ENCODE measurements at places on chromosomes 6 and 20.

DNA sequence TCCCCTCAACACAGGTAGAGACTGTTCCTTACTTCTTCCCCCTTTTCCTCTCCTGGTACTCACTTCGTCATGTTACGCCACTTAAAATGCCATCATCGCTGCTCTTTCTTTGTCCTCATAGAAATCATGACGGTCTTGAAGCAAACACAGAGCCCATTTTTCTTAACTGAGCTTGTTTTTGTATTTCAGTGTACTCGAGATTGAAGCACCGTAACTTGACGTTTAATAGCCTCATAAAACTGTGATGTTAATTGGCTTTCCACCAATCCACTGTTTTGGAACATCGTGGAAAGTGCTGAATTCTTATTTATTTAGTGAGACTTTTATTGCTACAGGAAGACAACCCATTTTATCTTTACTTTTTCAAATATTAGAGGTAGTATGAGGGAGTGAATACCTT lies 38.7 kb downstream of the DUSP22 start:
- no peak for DNase-seq

DNA sequence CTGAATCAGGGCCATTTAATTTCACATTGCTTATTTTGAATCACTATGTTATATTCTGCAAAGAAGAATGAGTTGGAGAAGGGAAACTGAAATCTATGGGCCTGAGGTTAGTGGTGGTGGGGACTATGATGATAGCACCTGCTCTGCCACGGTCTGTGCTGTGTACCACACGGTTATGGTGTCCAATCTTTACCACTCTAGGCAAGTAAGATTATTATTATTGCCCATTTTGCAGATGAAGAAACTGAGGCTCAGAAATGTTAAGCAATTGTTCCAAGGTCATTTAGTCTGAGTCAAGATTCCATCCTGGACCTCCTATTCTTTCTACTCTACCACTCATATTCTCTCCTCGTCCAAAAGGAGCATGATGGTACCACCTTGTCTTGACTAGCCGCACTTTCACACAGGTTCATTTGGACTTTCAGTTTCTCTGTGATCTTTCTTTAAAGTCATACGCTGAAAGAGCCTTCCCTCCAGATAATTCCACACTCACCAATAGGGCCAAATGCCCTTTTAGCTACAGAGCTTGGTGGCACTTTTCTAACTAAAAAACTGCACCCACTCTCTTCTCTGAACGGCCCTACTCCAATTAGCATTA lies 56.2 kb downstream of the GFOD1 start:
- DNase-seq: no peak

- no peak for DNase-seq
These were observed 255.0 kb downstream of the HACE1 start for GRCh38 chr6:104604685-104605084.

DNA sequence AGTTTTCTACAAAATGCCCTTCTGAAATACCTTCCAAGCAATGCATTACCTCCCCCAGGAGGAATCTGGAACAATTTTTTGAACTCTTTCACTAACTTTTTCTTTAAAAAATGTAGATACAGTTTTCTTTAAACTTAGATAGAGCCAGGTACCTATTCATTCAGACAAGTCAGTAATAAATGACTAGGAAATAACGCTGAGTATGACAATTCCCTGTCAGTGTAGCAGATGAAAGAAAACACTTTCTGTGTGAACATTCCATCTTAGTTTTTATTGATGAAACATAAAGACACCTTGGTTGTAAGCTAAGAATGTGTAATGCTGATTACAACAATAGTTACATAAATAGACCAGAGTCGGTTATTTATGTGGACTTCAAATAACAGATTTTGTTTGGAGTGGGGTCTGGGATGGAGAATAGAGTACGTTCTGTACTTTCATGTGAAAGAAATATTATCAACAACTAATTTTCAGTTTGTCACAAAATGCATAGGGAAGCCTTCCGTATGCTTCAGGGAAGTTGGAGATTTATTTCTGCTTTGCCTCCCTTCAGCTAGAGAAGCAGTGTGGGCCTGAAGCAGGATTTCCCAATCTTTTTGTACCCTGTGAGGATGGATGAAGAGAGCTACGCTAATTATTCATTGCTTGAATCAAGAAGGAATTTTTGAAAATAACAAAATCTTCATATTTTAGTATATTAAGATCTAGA lies 19.2 kb upstream of the QKI start:
- no peak for DNase-seq

DNA sequence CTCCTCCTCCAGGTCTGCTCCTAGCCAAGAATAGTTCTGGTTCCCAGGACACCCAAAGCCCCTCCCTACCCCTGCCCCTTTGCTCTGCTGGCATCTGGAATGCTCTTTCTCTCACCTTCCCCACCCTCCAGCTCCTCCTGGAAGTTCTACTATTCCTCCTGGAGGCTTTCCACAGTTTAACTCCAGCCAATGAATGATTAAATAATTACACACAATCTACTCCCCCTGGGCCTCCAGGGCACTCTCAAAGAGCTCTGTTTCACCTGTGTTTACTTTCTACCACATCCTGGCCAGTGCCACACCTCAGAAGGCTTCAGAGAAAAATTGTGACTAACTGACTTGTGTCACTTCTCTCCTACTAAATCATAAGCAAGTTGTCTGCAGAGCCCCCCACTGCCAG lies 36.2 kb downstream of the GCM1 start:
- no peak for DNase-seq

GRCh38 chr20:17872434-17872833 lies 96.2 kb downstream of the SNX5 start:
- no peak for DNase-seq

DNA sequence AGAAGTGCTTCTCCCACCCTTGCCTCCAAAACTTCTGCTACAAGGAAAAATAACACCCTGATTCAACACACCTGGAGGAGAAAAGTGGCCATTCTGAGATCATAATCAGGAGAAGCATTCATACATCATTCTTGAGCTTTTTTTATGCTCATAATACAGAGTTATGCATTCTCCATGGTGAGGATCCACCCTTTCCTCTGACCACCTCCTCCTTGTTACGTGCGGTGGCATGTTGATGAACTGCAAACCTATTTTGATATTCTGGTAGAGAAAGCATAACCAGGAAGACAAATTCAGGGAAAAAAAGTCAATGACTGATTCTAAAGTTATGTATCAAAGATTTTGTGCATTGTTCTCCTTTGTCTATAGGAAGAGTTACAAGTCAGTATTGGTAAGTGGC lies 169.8 kb downstream of the KLHL32 start:
- DNase-seq: no peak

DNA sequence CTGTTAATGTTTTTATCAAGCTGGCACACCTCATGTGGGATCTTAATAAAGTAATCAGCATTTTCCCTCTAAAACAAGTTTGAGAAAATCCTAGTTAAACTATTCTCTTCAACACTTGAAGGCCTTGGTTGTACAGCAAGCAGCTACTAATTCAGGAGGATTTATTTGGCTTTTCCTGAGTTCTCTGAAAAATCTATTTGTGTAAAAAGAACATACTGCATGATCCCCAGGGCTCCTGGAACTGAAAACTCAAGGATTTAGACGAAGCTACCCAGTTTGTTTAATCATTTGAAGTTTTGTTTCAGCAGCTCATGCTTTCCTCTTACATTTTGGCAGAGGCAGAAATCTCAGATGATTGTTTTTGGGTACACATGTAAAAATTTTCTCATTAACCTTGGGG lies 309.6 kb upstream of the FLRT3 start:
- DNase-seq: no peak

GRCh38 chr6:50818673-50819072 lies at the start of gene TFAP2B:
Gene TFAP2B, plus strand, starts transcription at chr6:50818871. Its CDS starts 21 bp downstream, at chr6:50818892.
- no peak for DNase-seq

- DNase-seq: no peak
These were observed 75.0 kb downstream of the SYCP2L start for GRCh38 chr6:10961837-10962236.

DNA sequence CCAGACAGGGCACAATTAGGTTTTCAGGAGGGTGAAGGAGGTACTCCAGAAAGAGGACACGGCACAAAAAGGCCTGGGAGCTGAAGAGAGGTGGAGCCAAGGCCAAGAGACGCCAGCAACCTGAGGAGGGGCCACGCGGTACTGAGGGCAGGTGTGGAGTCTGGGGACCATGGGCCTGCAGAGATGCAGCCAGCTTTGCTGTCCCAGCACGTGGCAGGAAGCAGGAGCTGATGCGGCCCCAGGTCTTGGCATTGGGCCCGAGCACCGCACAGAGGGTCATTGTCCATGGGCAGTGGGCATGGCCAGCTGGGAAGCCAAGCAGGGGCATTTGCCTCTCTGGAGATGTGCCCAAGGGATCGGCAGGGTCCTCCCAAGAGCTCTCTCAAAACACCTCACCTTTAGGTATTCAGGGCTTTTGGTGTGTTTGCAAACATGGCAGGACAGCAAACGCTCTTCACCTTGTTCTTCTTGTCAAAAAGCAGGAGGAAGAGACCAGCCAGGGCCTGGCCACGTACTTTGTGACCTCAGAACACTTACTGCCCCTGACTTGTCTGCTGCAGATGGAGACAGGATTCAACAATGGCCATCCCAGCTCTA lies 1.4 kb upstream of the BPIFB1 start:
- no peak for DNase-seq

GRCh38 chr20:36895036-36895435 lies 19.1 kb downstream of the TLDC2 start:
- DNase-seq: no peak

DNA sequence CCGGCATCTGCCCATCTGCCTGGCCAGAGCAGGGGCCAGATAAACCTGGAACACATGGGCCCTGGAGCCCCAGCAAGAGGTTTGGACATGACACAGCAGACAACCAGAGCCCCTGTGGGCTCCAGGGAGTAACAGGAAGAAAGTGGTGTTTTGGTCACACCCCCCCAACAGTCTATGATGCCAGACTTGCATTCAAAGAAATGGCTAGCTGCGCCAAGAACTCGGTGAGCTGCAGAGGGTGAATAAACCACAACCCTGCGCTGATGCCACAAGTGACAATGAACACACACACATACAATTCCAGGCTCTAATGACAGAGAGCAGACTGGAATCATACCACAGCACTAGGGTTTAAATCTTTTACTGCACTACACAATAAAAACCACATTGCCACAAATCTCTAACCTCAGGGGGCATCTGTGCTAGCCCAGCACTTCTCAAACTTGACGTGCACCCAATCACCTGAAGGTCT lies 34.0 kb downstream of the TRERF1 start:
- DNase-seq: no peak

Measured in AG09319 (cell line).